NCI-H2107 (cell line): ENCODE measurements at places on chromosomes 7 and 10.

GRCh38 chr7:51289623-51290303 is 26.8 kb downstream of the COBL start:
- no peak for DNase-seq

DNA sequence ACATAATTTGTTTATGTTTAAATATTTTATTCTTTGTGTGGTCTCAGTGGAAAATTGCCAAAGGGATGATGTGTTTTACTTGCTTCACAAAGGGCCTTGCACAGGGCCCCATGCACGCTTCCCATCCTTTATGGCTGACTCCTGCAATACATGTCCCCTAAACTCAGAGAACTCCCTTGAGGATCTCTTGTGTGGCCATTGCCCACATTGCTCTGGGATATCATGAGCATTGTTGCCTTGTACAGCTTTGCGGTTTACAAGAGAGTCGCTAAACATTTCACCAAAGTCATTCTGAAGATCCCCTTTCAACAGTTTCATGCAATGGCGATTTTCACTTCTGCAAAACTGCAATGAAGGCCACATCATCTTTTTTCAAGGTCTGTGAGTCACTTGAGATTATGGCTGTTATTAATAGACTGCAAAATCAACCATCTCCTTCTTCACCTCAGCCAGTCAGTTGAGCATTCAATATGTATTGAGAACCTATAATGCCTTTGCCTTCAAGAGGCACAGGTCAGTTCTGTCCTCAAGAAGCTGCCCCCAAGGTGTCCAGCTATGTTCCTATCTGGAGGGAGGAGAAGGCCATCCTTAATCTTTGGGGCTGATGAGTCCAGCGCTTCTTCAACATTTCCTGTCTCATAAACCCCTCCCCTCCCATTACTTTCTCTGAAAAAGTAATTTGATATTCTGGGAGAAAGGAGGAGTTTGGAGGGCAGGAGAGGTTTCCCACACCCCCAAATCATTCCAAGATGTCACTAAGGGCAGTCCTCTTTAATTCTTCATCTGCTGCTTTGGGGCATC is 108.1 kb downstream of the CCDC71L start:
- no peak for DNase-seq

DNA sequence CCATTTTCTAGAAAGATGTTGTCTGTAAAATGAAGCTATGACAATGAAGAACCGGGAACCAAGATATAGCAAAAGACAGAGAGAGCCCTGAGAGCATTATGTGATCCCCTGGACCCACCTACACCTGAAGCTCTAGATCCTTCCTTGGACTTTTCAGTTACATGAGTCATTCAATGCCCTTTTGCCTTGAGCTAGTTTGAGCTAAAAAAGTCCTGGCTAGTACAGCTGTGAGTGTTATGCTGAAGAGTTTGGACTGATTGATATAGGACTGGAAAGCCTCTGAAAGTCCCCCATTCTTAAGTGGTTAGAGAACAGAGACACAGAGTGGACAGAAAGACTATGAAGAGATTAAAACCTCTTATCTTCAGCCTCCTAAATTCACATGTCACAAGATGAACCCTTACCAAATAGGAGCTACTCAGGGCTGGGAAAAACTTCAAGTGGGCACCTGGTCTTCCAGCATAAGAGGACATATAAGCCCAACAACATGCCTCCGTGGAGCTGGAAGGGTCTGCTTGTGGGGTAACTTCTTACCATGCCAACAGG is 386.8 kb upstream of the NFE2L3 start:
- no peak for DNase-seq

DNA sequence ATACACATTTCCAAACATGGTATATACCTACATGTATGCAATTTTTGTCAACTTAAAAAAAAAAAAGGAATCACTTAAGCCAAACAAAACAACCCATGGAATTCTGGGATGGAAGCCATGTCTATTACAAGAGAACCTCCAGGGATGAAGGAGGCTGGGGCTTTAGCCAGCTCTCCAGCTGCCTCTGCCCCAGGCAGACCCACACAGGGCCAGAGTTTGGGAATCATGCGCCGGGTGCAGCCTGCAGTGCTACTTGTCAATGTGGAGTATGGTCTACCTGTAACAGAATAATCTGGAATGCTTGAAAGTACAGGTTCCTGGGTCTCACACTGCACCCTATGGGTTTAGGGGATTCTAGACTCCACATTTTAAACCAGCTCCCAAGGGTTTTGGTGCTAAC is 10.8 kb downstream of the ATP6V0E2 start:
- DNase-seq, result no peak

- no peak for DNase-seq
These were observed 24.2 kb downstream of the TSPAN15 start for GRCh38 chr10:69475433-69475830.

DNA sequence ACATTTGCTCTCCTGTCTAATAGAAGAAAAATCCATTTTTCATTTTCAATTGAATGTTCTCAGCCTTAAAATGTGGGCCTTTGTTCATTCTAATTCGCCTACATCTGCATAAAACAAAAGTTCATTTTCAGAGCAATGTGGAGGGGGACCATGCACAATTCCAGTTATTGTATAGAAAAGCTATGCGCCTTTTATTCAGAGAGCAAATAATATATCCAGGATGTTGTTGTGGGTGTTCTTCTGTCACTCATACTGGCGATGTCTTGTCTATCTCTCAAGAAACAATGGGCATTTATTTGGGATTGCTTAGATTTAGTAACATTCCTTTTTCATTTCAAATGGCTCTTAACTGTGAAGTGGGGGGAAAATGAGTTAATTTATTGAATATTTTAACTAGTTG is 56.4 kb downstream of the KIF5B start:
- DNase-seq, result no peak

- DNase-seq, result no peak
These were observed 42.5 kb downstream of the SYPL1 start for GRCh38 chr7:106069471-106070200.

GRCh38 chr10:15814565-15814964 is 45.7 kb downstream of the MINDY3 start:
- no peak for DNase-seq

DNA sequence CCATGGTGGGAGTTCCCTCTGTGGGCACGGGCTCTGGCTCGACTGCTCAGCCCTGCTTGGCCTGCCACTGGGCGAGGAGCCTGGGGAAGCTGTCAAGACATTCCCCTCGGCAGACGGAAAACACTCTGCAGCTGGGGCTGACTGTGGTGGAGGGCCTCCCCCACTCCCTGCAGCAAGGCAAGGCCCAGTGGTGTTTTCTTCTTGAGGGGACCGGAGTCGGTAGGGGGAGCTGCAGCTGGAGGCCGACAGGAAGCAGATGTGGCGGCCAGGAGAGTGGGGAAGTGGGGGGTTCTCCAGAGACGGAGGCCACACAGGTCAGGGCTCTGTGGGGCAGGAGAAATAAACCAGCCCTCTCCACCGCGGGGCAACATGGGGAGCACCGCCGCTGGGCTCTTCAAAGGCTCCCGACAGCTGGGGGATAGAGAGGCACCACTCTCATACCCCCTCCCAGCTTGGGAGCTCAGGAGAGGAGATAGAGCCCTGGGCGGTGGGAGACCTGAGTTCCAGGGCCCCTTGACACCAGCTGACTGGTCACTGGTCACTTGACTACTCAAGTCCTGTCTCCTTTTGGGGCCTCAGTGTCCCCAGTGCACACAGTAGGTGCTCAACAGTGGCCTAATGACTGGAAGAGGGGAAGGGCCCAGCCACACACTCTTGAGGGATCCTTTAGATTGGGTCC is 43.4 kb downstream of the PPIF start:
- DNase-seq, result no peak
